Cortex of kidney (tissue), 1 donor: ENCODE measurements at places on chromosomes 4 and X.

GRCh38 chrX:72030431-72030830 lies 101.3 kb downstream of the RTL5 start:
- no peak for DNase-seq

- DNase-seq = no peak
Observed at GRCh38 chr4:86870442-86871069, 21.4 kb upstream of the SLC10A6 start.

- DNase-seq = no peak
Observed at GRCh38 chr4:103289186-103289585, 91.0 kb upstream of the CENPE start.

- DNase-seq = no peak
Observed at GRCh38 chr4:189941005-189941450, 356 bp downstream of the FRG1 start.

- DNase-seq = no peak
Observed at GRCh38 chr4:27775156-27775555, 914.5 kb downstream of the STIM2 start.
